GM23338 (cell line): ENCODE measurements at places on chromosomes 16 and 17.

DNA sequence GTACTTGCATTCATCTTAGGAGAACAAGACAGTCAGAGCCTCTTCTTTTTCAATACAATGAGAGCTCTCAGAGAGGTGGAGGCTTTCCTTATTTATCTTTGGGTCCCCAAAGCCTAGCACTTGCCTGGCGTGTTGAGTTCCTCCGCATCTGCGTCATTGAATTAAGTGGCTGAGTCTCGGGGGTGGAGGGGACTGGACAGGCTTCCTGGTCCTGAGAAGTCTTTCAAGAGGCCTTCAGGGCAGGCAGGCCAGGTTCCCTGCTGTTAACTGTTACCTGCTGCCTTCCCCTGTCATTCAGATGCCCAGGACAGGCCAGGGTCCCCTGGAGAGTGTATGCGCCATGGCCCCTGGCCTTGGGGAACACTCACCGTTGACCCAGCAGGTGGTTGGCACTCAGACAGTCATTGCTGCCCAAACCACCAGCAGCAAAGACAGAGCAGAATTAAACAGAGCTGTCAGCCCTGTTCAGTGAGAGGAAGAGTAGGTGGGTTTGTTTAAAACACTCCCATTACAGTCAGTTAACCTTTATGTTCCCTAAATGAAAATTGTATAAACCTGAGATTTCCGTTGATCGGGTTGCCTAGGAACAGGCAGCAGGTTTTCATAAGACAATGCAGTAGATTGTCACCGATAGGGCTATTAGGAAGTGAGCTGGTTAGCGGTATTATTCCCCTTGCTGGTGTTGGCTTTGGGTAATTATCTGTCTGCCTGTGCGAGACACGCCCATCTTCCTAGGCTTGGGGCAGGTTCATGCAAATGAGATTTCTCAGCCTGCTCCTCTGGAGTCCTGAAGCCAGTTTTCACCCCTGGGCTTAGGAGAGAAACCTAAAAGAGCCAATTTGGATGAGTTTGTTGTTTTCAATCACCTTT is 132.7 kb downstream of the CCDC182 start:
- peak; percentile 64 for DNase-seq
- no peak overlapping the region for H3K27ac ChIP-seq
- H3K27me3 ChIP-seq: no peaks in the 10 kb centered on the region
- H3K36me3 ChIP-seq: no peaks in the 10 kb centered on the region
- no peak overlapping the region for H3K4me3 ChIP-seq

- peak; percentile 60 for DNase-seq
- H3K36me3 ChIP-seq: no peaks in the 10 kb centered on the region
These were observed 23.3 kb downstream of the CPNE2 start for GRCh38 chr16:57115514-57116182.

GRCh38 chr16:49463529-49463928 is 89.9 kb downstream of the C16orf78 start:
- DNase-seq: no peak
- H3K36me3 ChIP-seq: no peaks in the 10 kb centered on the region
- H3K27me3 ChIP-seq: peaks cover 7% of the 10 kb centered on the region
- H3K4me3 ChIP-seq: no peak overlapping the region

GRCh38 chr17:39974433-39974832 is 6.2 kb upstream of the PSMD3 start:
- no peak overlapping the region for H3K4me3 ChIP-seq
- no peak overlapping the region for H3K27ac ChIP-seq

GRCh38 chr16:27795992-27796614 is 246.2 kb downstream of the KATNIP start:
- no peak overlapping the region for H3K27ac ChIP-seq
- H3K27me3 ChIP-seq: no peaks in the 10 kb centered on the region

GRCh38 chr17:49061524-49061943 is 64.3 kb downstream of the IGF2BP1 start:
- H3K4me1 ChIP-seq: no peaks in the 10 kb centered on the region
- H3K36me3 ChIP-seq: no peaks in the 10 kb centered on the region
- H3K27me3 ChIP-seq: no peaks in the 10 kb centered on the region
- no peak overlapping the region for H3K4me3 ChIP-seq

DNA sequence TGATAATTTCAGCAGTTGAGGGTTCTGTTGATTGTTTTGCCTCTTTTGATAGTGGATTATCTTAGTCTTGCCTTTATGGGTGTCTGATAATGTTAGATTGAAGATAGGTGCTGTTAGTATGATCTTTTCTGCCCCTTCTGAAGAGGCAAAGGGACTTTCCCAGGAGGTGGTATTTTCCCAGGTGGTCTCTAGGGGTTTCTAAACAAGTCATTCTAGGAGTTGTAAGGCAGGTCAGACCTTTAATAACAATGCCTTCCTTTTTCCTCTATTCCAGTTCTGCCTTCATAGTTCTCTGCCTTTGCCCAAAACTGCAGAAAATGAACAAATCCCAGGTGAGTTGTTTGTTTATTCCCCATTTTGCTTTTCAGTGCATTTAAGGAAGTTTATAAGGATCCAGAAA is 4.3 kb downstream of the ZFP1 start:
- no peak overlapping the region for H3K4me3 ChIP-seq
- peaks cover 9% of the 10 kb centered on the region; the same call in 1 of the 2 replicates for H3K36me3 ChIP-seq
- DNase-seq: no peak
- no peak overlapping the region for H3K27ac ChIP-seq
- H3K27me3 ChIP-seq: no peaks in the 10 kb centered on the region

- no peaks in the 10 kb centered on the region for H3K27me3 ChIP-seq
- no peak overlapping the region for H3K4me3 ChIP-seq
- H3K4me1 ChIP-seq: no peaks in the 10 kb centered on the region
These were observed 400.9 kb upstream of the CDH5 start for GRCh38 chr16:65965628-65966027.

DNA sequence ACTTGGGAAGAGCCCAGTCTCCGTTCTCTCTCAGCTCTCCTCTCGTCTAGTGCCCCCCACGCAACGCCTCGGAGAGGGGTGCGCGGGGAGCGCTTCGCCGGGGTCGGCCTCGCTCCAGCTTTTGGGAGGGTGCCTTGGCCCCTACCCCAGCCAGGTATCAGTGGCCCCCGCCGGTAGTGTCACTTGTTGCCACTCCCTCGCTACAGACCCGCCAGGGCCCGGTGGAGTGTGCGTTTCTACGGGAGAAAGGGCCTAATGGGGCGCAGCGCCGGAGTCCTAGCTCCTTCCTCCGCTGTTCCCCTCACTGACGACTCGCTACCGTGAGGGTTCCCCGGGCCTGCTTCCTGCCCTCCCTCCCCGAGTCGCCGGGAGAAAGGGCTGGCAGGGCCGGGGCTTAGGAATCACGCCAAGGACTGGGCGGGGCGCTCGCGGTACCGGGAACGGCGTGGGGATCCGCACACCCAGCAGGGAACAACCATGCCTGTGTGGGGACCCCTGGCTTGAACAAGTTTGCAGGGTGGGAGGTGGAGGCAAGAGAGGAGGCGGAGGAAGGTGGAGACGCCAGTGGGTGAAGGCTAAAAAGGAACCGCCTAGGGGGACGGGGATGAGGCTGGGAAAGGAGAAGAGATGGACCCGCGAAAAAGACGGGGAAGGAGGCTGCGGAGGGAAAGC is 997 bp upstream of the CDH11 start:
- H3K27ac ChIP-seq: no peak overlapping the region
- no peaks in the 10 kb centered on the region for H3K36me3 ChIP-seq
- H3K4me1 ChIP-seq: peaks cover 21% of the 10 kb centered on the region
- peak; percentile 59 for DNase-seq
- H3K4me3 ChIP-seq: peak overlapping the region; percentile 87

GRCh38 chr17:71919186-71919585 is 201.6 kb upstream of the SOX9 start:
- H3K4me1 ChIP-seq: no peaks in the 10 kb centered on the region
- no peak overlapping the region for H3K4me3 ChIP-seq
- no peaks in the 10 kb centered on the region for H3K36me3 ChIP-seq
- no peaks in the 10 kb centered on the region for H3K27me3 ChIP-seq

DNA sequence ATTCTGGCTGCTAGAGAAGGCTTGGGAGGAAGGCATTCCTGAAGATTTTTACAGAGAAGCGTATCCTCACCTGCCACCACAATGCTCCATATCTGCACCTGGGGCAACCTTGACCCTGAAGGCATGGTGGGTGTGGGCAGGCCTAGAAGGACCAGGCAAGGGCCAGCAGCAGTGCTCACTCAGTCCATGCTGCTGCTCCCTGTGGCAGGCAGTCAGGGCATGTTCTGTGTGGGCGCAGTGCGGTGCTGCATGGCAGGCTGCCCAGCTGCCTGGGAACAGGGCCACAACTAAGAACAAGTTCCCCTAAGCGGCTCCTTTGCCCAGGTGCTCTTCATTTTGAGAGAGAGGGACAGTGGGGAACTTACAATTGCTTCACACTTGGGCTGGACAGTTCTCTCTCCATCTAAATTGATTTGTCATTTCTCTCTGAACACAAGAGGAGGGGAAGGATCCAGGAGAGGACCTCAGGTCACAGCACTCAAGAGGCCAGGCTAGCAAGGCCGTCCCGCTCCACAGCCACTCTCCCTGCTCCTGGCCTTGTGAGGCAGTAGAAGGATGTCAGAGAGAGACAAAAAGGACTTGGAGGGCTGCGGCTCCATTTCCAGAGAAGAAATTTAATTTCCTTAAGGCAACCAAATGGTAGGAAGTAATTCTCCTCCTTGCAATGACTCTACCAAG is 158.8 kb downstream of the AATF start:
- peaks cover 16% of the 10 kb centered on the region for H3K36me3 ChIP-seq
- H3K4me1 ChIP-seq: peaks cover 37% of the 10 kb centered on the region
- peak overlapping the region; percentile 45 for H3K27ac ChIP-seq
- H3K4me3 ChIP-seq: no peak overlapping the region
- no peaks in the 10 kb centered on the region for H3K27me3 ChIP-seq

DNA sequence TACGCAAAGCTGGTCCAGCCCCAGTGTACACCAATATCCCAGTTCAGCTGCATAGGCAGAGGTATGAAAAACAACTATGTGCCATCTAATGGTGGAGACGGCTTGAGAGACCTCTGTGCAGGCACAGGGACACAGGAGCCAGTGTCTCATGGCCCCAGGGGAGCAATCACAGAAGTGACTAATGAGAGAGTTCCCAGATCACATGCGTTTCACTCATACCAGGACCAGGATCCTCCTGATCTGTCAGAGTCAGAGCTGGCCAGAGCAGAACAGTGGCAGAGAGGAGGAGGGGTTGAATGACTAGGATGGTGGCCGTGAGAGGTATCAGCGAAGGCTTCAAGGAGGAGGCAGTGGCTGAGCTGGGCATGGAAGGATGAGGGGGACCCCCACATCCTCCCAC is 41.1 kb downstream of the TMEM132E start:
- H3K36me3 ChIP-seq: no peaks in the 10 kb centered on the region
- peaks cover 24% of the 10 kb centered on the region for H3K4me1 ChIP-seq
- no peak overlapping the region for H3K4me3 ChIP-seq
- peaks cover 6% of the 10 kb centered on the region for H3K27me3 ChIP-seq
